ENCODE measurements at places on chromosomes 3 and 15. TPM values are rescaled to one million over a fixed set of nuclear protein-coding genes. Genes with fewer than 3 reads are reported as not detected.

Gene SAMMSON
- not detected for total RNA-seq

Gene DAZL
- not detected for total RNA-seq

Gene TOPAZ1
- total RNA-seq = not detected

Gene ITIH1
- not detected for total RNA-seq

Gene WDR93
- total RNA-seq = 0.64 TPM

Gene ZBTB47
- total RNA-seq = 7.6 TPM

Gene SMAD6
- total RNA-seq = 20.7 TPM

Gene GUCA1C
- not detected for total RNA-seq

Gene RARRES1
- 16.6 TPM for total RNA-seq

Gene KCTD6
- 8.0 TPM for total RNA-seq

Gene SHQ1
- total RNA-seq = 16.2 TPM

Gene SNRPN
- total RNA-seq = 103 TPM

Gene TMEM207
- not detected for total RNA-seq
